NCI-H1694 treated with DMSO at 0.1 percent for 48 hours (cell line): ENCODE measurements at places on chromosomes 2 and 18.

DNA sequence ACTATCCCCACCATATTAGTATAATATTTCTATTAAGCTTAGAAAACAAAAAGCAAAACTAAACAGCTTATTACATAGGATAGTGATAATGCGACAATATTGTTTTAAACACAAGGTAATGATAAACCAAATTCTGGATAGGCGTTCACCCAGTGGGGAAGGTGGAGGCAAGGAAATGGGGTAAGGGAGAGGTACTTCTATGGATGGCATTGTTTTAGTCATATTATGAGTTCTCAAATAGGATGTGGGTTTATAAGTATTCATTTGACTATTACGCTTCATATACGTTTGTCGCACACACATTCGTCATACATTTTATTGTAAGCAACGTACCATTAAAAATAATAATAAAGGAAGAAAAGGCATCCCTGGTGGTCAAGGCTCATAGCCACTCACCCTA is 88.8 kb upstream of the DNMT3A start:
- no peak for DNase-seq

GRCh38 chr2:209209943-209210342 is 213.9 kb upstream of the MAP2 start:
- DNase-seq, result no peak

GRCh38 chr2:8216397-8216796 is 465.5 kb upstream of the ID2 start:
- DNase-seq, result no peak

DNA sequence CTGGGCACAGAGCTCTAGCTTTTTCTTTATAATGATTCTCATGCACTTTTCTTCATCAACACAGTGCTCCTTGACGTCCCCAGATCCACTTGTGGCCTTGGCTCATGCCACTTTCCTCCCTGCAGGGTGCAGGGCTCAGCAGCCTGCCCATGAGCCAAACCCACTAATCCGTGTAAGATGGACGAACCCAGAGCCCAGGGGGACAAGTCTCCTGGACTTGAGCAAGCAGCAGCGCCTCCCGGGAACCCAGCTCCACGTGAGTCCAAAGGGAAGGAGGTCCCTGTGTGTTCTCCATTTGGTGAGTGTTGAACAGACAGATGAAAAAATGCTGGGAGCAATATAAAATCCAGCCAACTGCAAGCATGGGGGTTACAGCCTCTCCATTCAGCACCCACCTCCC is 470.6 kb upstream of the HS6ST1 start:
- no peak for DNase-seq

DNA sequence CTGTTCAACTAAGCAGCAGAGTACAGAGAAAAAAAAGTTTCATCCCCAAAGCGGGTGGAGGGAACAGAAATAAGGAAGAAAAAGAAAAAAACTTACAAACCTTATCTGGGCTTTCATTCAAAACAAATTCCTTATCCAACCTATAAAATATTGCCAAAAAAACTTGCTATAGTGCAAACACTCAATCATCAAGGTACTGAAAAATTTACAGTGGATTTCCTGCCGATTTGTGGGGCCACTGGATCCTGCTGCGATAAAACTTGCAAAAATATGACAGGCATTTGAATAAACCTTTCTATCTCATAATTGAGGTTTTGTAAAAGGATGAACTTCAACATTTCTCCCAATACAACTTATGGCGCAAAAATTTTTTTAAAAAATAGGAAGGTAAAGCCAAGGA is 77.0 kb downstream of the ZNF521 start:
- no peak for DNase-seq

- DNase-seq, result no peak
Observed at GRCh38 chr2:26739514-26739913, 24.6 kb upstream of the SLC35F6 start.

- DNase-seq, result no peak
Observed at GRCh38 chr2:105149272-105149671, 92.3 kb upstream of the GPR45 start.

- no peak for DNase-seq
Observed at GRCh38 chr2:121004359-121004758, 268.7 kb downstream of the GLI2 start.

DNA sequence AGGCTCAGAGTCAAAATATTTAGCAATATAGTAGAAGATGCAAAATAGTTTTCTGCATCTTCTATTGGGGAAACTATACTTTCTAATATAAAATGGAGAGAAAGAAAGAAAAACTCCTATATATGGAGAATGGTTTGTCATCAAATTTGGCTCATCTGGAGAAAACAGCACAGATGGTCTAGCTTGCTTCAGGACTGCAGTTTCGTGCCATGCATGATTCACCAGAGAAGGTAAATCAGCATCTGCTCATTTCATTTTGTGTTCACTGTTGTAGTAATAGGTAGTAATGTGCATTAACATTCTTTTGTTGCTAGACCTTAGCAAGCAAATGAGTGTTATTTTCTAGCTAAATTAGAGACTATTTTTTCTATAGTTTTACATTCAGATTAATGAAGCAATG is 179.0 kb downstream of the ASXL3 start:
- DNase-seq, result peak; percentile 86

DNA sequence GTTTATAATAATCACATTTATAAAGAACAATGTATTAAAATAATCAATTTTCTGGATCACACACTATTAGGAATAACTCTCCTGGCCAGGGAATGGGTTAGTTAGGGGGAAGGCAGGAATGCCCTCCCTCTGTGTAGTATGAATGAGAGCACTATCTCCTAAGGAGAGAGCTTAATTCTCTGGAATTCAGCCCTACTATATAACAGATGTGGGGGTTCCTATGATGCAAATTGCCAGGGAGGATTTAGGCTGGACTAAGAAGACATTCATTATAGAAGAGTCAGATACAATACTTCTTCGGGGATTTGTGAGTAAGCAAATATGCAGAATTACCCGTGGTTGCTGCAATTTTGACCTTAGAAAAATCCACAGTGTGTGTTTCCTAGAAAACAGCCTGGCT is 250.1 kb upstream of the VRK2 start:
- no peak for DNase-seq

DNA sequence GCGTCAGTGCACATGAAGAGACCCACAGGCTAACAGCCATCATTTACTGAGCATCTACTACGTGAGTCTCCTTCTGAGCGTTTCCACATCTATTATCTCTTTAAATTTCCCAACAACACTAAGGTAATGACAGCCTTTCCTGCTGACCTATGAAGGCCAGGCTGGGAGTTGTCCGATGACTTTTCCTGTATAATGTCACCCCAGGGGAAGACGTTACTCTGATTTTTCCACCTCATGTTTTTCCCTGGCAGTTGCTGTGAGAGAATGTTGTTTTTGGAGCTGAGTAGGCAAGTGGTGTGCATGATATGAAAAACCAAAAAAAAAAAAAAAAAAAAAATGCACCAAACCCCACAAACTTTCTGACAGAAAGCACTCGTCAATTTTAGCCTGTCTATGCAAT is 207.6 kb downstream of the SLC8A1 start:
- no peak for DNase-seq

- DNase-seq, result no peak
Observed at GRCh38 chr2:28267282-28267681, 125.4 kb upstream of the FOSL2 start.

DNA sequence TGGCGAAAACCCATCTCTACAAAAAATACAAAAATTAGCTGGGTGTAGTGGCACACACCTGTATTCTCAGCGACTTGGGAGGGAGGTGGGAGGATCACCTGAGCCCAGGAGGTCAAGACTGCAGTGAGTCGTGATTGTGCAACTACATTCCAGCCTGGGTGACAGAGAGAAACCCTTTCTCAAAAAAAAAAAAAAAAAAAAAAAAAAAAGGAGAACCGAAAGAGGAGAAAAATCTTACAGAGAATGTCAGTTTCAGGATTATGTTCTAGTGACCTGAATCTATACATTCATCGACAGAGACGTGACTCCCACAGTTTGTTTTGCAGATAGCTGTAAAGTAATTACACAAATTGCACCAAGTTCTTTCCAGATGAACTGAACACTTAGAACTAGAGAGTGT is 187.8 kb downstream of the FTCDNL1 start:
- no peak for DNase-seq

DNA sequence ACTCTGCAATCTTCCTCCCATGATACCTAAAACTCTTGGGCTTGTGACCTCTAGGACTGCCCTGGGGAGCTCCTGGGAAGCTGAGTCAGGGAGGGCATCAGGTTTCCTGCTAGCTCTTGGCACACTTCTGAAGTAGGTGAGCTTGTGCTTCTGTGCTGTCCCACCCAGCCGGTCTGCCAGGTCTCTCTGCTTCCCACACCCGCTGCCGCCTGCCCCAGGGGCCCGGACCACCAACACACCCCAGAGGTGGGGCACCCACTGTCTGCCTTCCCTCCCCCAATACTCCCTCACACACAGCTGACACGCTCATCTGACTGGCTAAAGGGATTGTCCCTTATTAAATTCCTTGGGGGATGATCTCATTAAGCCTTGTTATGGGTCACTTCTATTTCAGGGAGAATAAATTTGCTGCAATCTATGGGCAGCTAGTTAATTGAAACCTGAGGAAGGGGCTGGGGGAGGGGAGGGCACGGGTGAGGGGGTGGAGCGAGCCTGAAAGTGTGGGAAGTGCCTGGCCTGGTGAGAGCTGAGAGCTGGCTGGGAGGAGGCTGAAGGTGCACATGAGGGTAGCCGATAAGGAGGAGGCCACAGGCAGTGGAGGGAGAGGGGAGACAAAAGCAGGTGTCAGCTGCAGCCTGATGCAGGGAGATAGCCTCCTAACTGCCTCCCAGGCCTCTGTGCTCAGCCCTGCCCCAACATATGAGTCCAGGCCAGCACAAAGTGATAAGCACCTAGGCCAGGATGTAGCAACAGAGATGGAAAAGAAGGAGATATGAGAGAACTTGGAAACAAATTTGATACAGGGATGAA is 48.8 kb downstream of the HAUS1 start:
- DNase-seq, result no peak

DNA sequence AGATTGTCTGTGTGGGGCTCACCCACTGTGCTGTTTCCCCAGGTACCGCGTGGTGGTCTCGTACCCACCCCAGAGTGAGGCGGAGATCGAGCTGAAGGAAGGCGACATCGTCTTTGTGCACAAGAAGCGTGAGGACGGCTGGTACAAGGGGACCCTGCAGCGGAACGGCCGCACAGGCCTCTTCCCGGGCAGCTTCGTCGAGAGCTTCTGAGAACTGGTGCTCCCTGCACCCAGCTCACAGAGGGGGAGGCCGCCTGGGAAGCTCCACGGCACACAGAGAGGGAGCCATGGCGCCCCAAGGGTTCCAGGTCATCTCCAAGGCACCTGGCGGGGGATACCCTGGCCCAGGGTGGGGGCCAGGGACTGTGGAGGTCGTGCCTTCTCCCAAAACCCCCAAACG is 112.3 kb downstream of the SEPTIN10 start:
- DNase-seq, result no peak

DNA sequence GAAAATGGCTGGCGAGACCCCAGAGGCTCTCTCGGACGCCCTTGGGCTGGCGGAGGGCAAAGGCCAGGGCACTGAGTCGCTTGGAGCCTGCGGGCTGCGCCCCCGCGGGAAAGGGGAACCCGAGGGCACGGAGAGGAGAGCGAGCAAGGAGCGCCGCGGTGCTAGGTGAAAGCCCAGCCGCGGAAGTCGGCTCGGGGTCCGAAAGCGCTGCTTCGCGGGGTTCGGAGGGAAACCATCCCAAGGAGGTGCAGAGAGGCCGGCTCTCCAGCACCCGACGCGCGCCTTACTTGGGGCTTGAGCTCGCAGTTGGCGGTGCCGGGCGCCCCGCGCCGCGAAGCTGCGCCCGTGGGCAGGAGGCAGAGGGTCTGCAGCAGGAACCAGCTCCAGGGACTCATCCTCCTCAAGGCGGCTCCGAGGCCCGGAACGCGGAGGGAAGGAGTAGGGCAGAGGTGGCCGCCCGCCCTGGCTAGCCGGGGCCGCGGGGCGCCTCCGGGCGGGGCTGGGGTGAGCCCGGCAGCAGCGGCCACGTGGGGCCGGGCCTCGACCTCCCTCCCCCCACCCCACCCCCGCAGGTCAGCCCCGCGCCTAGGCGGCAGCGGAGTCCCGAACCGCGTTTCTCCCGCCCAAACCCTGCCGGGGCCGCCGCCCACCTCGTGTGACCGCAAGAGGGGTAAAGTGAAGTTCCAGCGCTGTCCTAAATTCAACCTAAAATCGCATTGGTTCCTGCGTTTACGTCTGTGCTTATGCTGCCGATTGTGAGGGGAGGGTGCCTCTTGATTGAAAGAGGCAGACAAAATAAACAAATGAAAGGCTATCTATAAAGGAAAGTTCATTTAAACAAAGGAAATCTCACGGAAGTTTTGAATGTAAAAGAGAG is at the start of gene TRABD2A:
Gene TRABD2A, minus strand, starts transcription at position 440 of the 877 bp plus-strand sequence. Its CDS starts 45 bp downstream, at position 395.
- DNase-seq, result no peak

DNA sequence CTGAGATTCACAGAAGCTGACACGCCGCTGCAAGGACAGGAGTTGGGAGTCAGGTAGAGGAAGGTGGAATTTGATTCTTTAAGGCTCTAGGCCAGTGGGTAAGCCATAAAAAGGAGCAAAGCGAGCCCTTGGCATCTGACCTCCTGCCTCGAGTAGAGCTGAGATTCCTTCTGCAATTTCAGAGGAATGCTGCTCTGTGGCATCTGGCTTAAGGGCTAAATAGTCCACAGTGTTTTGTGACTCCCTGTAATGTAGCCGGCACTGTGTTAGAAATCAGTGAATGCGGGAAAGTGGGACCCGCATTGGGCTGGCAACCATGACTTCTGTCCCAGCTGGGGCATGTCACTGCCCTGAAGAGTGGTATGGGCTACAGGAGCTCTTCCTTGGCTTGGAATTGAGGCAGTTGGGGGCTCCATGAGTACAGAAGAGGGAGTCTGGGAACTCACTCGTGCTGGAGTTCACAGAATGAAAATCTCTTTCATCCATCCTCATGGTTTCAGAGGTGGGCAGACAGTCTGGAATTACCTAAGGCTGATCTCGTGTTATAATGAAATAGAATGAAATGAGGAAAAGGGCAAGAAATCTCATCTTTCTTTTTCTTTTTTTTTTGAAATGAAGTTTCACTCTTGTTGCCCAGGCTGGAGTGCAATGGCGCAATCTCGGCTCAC is 12.7 kb upstream of the MYCN start:
- DNase-seq, result no peak

DNA sequence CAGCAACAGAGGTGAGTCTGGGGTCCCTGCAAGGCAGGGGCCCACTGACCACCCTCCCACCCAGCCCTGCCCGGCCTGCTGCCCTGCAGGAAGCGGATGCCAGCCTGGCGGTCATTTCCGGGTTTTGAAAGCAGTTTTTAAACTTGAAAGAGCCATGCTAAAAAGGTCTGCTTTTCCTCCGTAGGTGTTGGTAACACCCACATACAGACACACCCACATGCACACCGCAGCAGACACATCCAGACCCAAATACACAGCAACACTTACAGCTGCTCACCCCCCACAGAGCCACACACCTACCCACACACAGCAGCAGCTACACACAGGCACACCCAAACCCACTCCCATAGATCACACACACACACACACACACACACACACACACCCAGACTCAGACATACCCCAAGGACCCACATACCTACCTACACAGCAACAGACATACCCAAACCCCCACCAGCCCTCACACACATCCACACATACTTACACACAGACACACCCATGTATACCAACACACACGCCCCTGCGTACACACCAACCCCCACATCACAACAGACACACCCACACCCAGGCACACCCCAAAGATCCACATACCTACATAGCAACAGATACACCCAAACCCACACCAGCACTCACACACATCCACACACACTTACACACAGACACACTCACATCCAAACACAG is 7.6 kb downstream of the ZFP36L2 start:
- DNase-seq, result no peak
